ENCODE measurements at places on chromosomes 5 and 9. TPM values are rescaled to one million over a fixed set of nuclear protein-coding genes. Genes with fewer than 3 reads are reported as not detected.

Gene KLF9
- total RNA-seq: 2.8 TPM

Gene ABL1
- total RNA-seq: 35.7 TPM

Gene ZNF883
- 25.4 TPM for total RNA-seq

Gene SLIT3
- total RNA-seq: 7.3 TPM

Gene SH3PXD2B
- 21.0 TPM for total RNA-seq

Gene PCDHA9
- total RNA-seq: 22.7 TPM

Gene ZCCHC9
- total RNA-seq: 14.2 TPM

Gene PTPRD
- 323 TPM for total RNA-seq

Gene SLC25A2
- 0.36 TPM for total RNA-seq

Gene ZNF462
- total RNA-seq: 102 TPM

Gene COL23A1
- 4.5 TPM for total RNA-seq

Gene ENTREP1
- 11.0 TPM for total RNA-seq

Gene RALGPS1
- total RNA-seq: 84.7 TPM

Gene FOXD4
- 1.00 TPM for total RNA-seq

Gene PCDHGA3
- 11.8 TPM for total RNA-seq

Gene PGM5
- 16.2 TPM for total RNA-seq

Gene C9orf50
- not detected for total RNA-seq

Gene CCIN
- 2.3 TPM for total RNA-seq

Gene BRINP1
- total RNA-seq: 35.4 TPM

Gene CFAP157
- 0.27 TPM for total RNA-seq

Gene CDH18
- 77.3 TPM for total RNA-seq

Gene REEP2
- total RNA-seq: 40.3 TPM

Gene SKP1
- total RNA-seq: 167 TPM

Gene ITGA2
- 1.1 TPM for total RNA-seq

Gene TMEM252
- total RNA-seq: not detected

Gene TRIM52
- 19.9 TPM for total RNA-seq

Gene HMMR
- total RNA-seq: 6.1 TPM

Gene C5orf63
- total RNA-seq: 7.5 TPM

Gene ADAMTS2
- total RNA-seq: 7.0 TPM

Gene SPATA31D4
- total RNA-seq: not detected

Gene SLC34A3
- not detected for total RNA-seq

Gene CTNNAL1
- 15.1 TPM for total RNA-seq

Gene FAM163B
- 2.7 TPM for total RNA-seq

Gene NUDT12
- total RNA-seq: 20.2 TPM

Gene CAMK4
- total RNA-seq: 75.1 TPM

Gene TMEM245
- total RNA-seq: 72.0 TPM

Gene WNT8A
- not detected for total RNA-seq

Gene ARSI
- 1.4 TPM for total RNA-seq

Gene SFXN1
- 68.9 TPM for total RNA-seq

Data from cerebellum (tissue), 4 donors.